ENCODE measurements at places on chromosomes 5 and 9.

GRCh38 chr5:177365845-177366527, 8.3 kb downstream of the RGS14 start:
- no peak for DNase-seq

DNA sequence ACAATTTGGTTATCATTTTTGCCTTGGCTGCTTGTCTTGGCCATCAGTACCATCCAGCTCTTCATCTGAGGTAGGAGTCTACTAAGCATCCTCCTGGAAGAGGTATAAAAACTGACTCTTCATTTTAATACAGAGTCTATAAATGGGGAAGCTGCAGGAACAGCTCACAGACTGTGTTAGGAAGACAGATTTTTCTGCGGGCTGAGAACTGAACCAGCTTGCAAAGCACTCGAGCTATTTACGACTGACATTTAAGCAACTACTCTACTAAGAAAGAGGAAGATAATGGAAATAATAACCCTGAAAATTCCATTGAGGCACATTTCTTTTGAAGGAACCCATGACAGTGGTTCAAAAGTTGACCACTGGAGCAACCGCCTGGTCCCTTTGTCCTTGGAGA, 314.5 kb upstream of the RFX3 start:
- DNase-seq: no peak

DNA sequence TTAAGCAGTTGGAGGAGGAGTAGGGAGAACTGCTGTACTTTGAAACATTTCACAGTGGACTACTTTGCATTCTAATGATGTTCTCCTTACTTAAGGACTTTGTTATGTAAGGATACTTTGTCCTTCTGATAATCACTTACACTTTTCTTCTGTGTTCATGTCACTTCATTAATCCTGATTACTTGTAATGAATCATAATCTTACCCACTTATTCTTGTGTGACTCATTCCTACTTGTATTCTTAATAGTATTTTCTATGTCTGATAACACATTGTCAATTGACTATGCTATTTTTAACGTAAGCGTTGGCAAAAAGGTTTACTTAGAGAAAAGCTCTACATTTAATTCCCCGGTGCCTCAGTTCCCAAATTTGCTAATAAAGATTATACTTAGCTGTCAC, 63.8 kb downstream of the GHR start:
- DNase-seq: no peak

DNA sequence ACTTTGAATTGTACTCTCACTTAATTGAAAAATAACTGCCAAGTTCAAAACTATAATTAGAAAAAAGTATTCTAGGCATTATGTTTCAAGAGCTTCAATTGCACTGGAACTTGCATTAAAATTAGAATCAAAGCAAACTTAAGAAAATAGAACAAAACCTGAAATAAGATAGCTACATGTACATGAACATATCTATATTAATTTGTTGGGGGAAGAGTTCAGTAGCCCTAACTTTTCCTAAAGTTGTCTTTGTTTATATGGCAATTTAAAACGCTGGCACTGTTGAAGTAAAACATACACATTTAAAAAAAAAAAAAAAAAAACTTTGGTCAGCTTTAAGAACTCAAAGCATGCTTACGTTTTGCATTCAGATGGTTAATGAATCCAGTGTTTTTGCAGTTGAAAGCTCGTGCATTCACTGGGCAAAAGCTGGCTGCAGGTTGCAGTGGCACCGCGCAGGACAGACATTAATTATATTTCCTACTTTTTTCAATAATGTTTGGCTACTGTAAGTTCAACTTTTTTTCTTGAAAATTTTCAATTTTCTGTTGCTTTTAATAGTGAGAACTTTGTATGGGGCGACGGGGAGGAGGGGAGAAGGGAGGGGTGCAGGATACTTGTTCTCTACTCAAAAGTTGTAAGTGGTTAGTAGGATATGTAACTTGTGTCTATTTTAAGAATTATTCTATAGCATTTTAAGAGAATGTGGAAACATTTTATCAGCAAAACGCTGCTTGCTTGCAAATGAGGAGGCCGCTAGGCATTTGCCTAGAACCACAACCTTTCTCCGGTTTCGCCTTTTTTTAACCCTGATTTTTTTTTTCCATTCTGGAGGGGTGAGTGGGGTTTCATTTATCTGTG, 3.9 kb downstream of the NR2F1 start:
- DNase-seq: no peak

- no peak for DNase-seq
Observed at GRCh38 chr5:27474395-27474794, 436.0 kb upstream of the CDH9 start.

Data from CD4-positive, alpha-beta T cell treated with Interleukin-6 at 100 ng/mL for 8 hours (primary cell).